ENCODE measurements at places on chromosomes 1 and 21.

GRCh38 chr1:156599811-156600210 lies 1.5 kb downstream of the GPATCH4 start:
- H3K27ac ChIP-seq, result no peak overlapping the region
- no peaks in the 10 kb centered on the region for H3K27me3 ChIP-seq
- H3K4me1 ChIP-seq, result peaks cover 15% of the 10 kb centered on the region
- H3K36me3 ChIP-seq, result peaks cover 5% of the 10 kb centered on the region
- peak overlapping the region; percentile 96 for H3K4me3 ChIP-seq

DNA sequence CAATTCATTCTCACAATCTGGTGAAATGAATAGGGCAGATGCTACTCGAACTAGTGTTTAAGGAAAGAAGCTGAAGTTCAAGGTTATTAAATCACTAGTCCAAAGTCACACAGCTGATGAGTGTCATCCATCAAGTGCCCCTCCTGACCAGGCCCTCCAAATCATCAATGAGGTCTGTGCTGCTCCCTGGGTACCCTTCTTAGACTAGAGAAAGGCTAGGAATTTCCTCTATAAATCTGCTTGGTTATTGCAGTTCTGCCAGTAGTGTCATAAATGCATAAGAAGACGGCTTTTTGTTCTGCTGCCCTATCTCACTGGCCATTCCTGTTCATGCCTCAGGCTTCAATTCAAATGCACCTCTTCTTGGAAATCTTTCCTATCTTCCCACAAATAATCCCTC lies 5.5 kb upstream of the KRTAP21-1 start:
- H3K4me3 ChIP-seq, result no peak overlapping the region
- H3K27ac ChIP-seq, result no peak overlapping the region
- no peak for DNase-seq
- H3K36me3 ChIP-seq, result no peaks in the 10 kb centered on the region

- H3K4me1 ChIP-seq, result peaks cover 28% of the 10 kb centered on the region
- no peak overlapping the region for H3K4me3 ChIP-seq
- H3K36me3 ChIP-seq, result peaks cover 9% of the 10 kb centered on the region
- peaks cover 4% of the 10 kb centered on the region for H3K27me3 ChIP-seq
- H3K27ac ChIP-seq, result no peak overlapping the region
Observed at GRCh38 chr1:226714148-226714547, 24.9 kb downstream of the ITPKB start.

DNA sequence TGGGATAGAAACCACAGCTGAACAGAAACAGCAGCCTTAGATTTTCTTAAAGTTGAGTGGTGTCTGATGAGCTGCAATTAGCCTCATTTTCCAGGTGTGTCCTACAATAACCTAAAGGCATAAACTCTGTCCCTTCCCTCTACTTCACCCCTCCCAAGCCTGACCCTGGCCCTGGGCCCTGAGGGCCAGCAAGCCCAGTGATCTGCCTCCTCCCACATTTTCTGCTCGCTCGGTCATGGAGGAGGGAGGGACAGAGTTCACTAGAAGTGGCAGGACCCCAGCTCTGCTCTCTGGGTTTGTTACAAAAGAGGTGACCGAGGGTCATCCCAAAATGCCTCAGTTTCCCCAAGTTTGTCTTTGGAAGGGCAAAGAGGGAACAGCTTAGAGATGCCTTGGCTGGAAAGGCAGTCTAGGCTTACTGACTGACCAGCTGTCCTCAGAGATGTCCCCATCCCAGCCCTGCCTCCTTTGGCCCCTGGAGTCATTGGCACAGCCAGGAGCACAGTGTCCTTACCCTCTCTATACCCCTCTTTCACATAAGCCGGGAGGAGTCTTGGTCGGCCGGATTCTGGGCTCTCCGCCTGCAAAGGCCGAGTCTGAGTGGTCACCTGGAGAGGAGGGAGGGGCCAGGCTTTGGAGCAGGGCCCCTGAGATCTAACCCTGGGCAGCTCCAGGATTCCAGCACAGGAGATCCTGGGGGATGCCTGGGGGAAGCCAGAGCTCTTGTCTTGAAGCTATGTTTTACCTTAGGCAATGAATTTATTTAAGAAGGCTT lies 172.7 kb downstream of the PTPRU start:
- H3K27ac ChIP-seq, result no peak overlapping the region
- peak; percentile 51 for DNase-seq
- no peaks in the 10 kb centered on the region for H3K36me3 ChIP-seq
- H3K27me3 ChIP-seq, result peaks cover 6% of the 10 kb centered on the region
- H3K4me3 ChIP-seq, result no peak overlapping the region

DNA sequence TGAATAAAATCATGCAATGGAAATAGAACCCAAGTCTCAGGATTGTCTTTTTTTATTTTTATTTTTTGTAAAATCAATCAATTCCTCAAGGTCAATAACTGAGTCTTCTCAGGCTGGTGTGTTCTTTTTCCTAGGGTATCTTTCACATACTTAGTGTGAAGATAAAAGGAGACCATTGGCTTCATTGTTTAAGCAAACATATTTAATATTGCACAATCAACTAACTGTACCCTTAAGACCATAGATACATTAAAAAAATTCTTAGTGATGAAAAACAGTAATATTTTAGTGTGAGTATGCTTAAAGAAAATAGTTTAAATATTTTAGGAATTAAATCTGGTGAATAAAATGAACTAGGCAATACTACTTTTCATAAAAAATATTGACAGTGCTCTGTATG lies 31.4 kb downstream of the PDE4B start:
- no peak overlapping the region for H3K4me3 ChIP-seq
- no peaks in the 10 kb centered on the region for H3K27me3 ChIP-seq
- no peaks in the 10 kb centered on the region for H3K4me1 ChIP-seq
- no peak overlapping the region for H3K27ac ChIP-seq
